ENCODE measurements at places on chromosomes 5 and 9. TPM values are rescaled to one million over a fixed set of nuclear protein-coding genes. Genes with fewer than 3 reads are reported as not detected.

The IL4 gene
- not detected for total RNA-seq

The PROB1 gene
- 0.21 TPM for total RNA-seq

The GABRA6 gene
- total RNA-seq = not detected

The NUDT12 gene
- 1.4 TPM for total RNA-seq

The GAS1 gene
- total RNA-seq = 0.63 TPM

All from mononuclear cell (primary cell).